ENCODE measurements at places on chromosomes 4 and X.

DNA sequence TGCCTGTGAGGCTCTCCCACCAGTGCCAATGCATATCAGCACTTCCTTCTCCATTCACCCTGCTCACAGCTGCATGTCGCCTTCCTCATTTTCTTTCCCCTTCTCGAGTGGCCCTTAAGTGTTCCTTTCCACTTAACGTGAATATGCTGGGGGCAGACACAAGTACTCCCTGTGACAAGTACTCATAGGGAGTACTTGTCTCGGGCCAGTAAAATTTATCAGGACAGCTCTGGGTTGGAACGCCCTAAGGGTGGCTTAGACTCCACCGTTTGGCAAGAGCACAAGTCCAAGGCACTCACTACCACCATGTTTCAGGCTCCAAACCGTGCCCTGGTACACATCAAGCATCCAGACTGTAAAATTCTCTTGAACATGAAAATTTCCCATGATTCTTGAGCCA is 3.9 kb upstream of the LDOC1 start:
- no peak for DNase-seq

DNA sequence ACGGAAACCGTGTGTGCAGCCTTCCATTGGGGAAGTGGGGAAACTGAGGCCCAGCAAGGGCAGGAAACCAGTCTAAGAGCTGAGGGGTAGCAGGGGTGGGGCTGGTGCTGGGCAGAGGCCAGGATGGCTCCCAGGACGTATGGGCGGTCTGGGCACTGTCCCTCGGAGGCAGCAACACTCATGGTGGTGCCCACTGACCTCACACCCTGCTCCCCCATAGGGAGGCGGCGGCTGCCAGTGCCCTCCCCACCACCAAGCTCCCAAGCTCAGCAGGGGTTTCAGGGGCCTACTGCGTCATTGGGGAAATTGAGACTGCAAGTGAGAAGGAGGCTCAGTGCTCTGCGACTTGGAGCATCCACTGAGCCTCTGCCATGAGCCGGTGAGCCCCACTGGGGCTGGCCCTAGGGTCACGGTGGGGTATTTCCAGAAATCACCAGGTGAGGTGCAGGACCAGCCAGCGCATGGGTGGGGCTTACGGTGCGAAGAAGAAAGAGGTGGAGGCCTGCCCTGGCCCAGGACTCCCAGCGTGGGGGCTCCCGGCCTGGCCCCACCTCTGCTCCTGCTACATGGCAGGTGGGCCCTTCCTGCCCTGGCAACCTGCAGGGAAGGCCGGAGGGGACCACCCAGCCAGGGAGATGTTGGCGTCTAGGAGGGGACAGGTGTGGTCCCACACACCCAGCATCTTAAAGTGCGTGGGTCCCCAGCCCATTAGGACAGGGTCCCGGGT is 915 bp downstream of the MSANTD1 start:
- DNase-seq = no peak

DNA sequence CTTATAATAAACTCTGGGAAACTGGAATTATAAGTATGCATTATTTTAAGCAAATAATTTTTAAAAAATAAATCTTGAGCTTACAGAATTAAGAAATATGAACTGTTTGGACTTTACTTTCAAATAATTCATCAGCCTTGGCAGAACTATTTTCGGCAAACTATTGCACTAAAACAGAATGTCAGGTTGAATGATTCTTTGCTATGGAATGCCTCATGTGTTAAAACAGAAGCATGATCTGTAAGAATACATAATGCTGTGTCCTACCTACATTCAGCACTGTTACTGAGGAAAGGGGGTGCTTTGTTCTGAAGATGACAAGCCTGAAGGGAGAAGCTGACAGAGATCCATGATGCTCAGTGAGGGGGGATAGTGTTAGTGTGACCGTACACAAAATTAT is 55.6 kb upstream of the EXOC1L start:
- no peak for DNase-seq

DNA sequence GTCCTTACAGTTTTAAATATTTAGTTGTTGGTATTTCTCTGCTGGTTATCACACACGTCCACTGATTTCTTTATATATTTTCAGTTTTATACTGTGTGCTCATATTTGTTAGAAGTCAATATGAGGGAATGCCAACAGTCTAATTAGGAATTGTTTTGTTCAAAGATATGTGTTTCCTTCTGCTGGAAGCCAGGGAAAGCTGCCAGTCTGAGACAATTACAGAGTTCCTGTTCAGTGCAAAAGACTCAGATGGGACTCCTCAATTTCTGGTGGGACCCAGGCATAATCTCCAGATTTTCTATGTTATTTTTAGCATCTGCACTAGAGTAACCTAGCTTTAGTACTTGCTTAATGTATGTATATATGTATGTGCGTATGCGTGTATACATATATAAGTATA is 486.0 kb downstream of the GRID2 start:
- no peak for DNase-seq

DNA sequence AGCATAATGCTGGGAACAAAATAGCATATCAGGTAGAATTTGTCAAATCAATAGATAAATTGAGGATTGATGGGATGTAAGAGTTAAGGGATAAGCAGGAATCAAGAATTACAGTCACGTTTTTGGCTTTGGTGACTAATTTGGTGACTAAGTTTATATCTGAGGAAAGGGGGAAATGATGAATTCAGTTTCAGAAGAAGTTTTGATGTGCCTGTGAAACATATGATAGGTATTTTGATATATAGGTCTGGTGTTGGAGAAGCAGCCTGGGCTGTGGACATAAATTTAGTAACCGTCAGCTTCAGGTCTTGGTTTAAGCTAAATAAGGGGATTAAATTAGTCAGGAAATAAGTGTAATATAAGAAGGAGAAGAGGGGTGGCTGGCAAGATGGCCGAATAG is 79.0 kb upstream of the EDA2R start:
- DNase-seq = no peak

Measured in activated CD4-positive, alpha-beta T cell treated with anti-CD3 and anti-CD28 coated beads, Interleukin-2, amount 10 ng/mL, durations not matched to agents 7 days and 5 days (primary cell).